ENCODE measurements at places on chromosomes 2 and 18.

DNA sequence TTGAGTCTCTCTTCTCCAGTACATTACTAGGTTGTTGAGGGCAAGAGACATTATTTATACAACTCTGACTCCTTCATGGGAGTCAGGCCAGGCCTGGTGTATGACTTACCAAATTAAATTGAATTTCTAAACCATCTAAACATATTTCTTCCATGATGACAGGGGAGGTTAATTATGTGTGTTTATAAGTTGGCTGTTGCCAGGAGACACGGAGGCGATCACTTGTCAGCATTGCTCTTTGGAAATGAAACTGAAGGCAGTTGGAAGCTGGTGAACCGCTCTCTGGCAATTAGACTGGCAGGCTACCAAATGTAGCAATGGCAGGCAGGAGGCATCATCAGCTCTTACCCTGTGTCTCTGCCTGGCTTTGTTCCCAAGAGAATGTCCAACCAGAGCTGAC, 241.4 kb downstream of the KCNS3 start:
- DNase-seq = no peak

DNA sequence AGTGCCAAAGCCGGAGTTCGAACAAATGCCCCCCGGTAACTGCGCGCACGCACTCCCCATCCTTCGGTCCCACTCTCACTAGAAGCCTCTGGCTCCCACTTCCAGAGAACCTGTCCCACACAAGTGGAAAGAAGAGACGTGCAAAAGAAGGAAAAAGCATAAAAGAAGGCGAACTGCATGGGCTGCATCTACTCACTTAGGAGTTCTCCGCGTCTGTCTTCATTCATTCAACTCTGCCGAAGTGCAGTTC, 312 bp downstream of the NR4A2 start:
- no peak for DNase-seq

DNA sequence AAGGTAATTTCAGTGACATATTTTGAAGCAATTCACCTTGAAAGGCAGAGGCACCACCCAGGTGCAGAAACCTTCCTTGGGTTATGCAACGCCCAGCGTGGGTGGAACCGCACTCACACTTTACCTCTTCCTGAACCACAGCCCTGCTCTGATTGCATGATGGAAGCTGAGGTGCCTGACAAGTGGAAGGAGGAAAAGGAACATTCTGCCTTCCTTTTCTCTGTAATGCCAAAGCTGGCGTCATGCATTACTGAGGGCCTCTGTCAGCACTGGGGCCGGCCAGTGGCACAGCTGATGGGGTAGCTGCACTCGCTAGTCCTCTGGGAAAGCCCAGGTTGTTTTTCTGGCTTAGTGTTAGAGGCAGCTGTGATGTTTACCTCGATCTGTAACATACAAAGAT, 266.5 kb downstream of the NEDD4L start:
- DNase-seq = peak; percentile 14

GRCh38 chr2:179338681-179339080, 74.0 kb upstream of the SESTD1 start:
- no peak for DNase-seq

- no peak for DNase-seq
These were observed 156.7 kb downstream of the WDSUB1 start for GRCh38 chr2:159129824-159130223.

DNA sequence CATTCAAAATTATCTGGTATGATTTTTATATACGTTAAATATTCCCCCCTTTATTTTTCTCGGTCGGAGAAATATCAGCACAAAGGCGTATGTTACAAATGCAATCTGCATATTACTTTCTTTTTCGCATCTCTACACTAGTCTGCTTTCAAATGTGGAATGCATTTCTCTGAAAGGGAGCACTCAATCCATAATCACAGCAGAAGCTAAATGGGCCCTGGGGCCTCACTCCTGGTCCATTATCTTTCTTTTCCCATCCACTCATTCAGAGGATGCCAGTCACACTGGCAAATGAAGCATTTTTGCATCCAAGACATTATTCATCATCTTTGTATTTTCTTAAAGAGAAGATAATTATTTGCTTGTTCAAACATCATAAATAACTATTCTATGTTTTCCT, 295.2 kb upstream of the LRP1B start:
- no peak for DNase-seq

- DNase-seq = peak; percentile 49
These were observed 3.1 kb upstream of the GMPPA start for GRCh38 chr2:219495531-219496122.

GRCh38 chr2:207143215-207144172, 22.3 kb downstream of the KLF7 start:
- peak; percentile 67 for DNase-seq

DNA sequence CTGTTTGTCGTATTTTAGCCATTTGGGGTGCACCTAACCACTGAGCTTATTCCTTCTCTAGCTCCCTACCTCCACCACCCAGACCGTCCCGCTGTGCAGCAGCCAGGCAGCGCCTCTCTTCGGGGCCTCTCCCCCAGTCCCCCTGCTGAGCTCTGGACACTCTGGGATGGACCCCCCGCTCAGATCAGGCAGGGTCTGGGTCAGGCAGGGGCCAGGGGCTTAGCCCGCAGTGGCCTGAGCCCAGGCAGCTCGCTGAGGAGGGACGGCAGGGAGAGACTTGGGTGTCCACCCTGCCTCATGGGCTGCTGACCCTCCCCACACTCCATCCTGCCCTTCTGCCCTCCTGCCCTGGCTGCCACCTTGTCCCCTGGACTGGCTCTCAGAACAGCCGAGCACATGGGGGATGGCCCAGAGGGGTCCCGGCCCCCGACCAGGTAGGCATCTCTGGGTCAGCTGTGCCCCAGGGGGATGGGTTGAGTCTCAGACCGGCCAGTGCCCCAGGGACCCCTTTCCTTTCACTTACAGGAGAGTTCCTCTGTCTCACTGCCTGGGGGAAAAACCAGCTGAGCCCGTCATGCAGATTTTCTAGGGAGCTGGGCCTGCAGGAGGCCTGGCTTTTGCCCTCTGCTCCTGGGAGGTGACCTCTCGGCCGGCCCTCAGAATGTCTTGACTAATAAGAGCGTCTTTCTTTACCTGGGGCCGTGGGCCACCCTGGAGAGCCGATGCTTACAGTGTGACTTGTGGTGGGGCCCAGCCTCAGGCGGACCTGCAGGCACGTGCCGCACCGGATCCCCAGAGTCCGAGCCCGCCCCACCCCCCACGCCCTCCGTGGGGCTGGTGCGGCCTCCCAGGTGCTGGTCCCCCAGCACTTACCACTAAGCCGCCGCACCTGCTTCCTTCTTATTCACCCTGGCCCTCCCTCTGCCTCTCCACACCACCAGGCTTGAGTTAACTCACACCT, 22.8 kb upstream of the PXDN start:
- DNase-seq = no peak

DNA sequence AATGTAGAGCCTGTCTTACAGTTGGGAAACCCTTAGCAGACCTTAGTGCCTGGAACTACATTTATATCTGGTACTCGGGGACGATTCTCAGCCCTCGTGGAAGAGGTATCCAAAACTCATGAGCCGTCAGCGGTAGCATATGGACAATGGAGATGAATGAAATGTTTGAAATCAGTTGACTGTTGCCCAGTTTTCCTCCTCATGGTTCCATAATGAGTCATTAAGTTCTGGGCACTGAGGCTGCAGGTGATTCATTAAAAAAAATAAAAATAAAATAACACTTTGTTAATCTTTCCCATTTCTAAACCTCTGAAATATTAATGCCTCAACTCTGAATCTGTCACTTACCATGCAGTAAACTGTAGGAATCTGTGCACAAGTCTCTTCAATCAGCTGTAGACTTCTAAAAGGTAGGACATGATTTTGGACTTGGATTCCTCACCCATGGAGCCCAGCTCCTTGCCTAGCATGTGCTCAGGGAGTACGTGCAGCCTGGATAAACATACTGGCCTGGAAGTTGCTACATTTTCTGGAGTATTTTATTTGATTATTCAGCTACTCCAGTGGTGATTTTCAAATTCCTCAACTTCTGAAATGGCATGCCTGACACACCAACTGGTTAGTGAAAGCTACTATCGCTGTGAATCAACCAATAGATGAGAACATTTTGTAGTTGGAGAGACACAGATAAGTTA, 979.2 kb downstream of the CNTNAP5 start:
- no peak for DNase-seq

- peak; percentile 49 for DNase-seq
These were observed 68.9 kb upstream of the CAB39 start for GRCh38 chr2:230643576-230644291.

DNA sequence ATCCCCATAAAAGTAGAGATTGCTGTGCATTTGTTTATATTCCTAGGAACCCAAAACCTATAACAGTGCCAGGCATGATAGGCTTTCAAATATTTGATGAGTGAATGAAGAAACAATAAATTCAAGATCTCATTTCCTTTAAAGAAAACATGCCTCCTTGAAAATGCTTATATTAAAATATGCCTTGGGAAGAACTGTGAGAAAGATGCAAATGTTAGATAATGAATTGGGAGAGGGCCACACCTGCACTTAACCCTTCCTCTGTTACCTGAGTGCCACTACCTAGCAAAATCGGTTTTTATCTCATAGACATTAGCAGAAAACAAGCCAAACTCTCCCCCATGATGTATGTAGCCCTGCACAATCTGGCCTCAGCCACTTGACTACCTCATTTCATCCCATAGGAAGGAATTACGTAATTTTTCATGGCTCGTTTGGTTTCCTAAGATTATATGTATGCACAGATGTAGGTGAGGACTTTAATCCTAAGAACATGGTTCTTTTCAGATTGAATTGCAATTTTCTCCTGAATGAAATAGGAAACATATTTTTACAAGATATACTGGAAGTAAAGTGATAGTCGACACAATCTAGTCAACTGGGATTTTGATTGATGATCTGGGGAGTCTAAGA, 25.2 kb downstream of the GULP1 start:
- DNase-seq = no peak

DNA sequence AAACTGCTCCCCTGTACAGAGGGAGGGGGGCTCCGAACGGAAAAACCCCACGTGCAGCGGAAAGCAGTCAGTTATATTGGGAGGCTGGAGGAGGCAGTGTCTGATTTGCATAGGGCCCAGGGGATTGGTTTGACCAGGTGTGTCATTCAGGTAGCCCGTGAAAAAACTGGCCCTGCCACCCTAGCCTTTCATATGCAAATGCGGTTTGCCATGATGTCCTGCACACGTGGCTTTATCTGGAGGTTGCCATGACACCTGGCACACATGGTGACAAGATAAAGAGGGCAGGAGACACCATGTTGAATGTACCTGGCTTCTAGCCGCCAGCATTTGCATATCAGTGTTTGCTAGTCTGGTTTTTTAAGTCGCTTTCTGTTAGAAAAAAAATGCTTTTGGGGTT, 20.5 kb downstream of the SLC25A52 start:
- no peak for DNase-seq

DNA sequence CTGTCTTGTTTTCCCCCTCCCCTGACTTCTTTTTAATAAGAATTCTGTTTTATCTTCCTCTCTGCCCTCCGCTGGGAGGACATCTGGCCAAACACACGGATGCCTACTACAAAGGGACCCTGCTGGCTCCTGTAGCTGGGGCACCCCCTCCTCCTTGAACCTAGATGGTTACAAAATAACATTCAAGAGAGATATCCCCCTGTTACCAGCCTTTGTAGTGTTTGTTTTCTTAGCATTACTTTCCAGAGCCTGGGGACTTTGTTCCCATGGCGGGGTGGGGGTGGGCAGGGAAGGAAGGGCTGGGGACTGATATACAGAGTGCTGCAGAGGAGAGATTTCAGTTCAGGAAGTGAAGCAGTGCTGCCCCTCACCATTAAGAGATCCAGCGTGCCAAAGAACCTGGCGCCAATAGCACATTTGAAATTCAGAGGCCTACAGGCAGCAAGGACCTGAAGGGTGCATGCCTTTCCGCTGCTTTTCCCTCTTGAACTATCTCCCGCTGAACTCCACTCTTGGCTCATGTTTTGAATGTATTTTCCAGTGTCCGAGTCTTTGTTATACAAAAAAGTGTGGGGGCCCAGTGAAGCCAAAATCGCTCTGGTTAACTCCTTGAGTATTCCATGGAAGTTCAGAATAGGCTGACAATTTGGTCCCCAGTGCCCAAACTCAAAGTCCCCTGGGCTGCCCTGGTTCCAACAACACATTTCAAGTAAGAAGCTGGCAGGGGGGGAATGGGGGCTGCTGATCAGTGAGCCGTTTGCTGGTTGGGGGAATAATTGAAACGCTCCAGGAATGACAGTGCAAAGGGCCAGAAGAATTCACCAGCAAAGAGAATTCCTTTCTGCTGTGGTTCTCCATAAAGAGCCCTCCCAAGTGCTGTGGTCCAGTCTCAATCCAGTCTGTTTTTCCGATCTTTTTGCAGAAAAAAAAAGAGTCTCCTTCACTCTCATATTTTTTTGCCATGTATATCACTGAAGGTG, 94.8 kb upstream of the THOC1 start:
- no peak for DNase-seq

GRCh38 chr2:191056228-191056627, 42.3 kb upstream of the STAT1 start:
- no peak for DNase-seq

Measured in CD4-positive, alpha-beta T cell treated with Interferon gamma for 1 hour (primary cell).